ENCODE measurements at places on chromosomes 5 and 9.
A peak's percentile ranks its signal among the peaks of the same experiment; 100 is the strongest.

- peak; percentile 41 for DNase-seq
These were observed 19.3 kb downstream of the ORM2 start for GRCh38 chr9:114348906-114349482.

- DNase-seq: no peak
These were observed 17.6 kb downstream of the CWC27 start for GRCh38 chr5:64786372-64786771.

GRCh38 chr9:1453636-1454035 lies 403.5 kb downstream of the DMRT2 start:
- no peak for DNase-seq

- DNase-seq: no peak
These were observed 548.9 kb downstream of the HINT1 start for GRCh38 chr5:130616161-130616560.

DNA sequence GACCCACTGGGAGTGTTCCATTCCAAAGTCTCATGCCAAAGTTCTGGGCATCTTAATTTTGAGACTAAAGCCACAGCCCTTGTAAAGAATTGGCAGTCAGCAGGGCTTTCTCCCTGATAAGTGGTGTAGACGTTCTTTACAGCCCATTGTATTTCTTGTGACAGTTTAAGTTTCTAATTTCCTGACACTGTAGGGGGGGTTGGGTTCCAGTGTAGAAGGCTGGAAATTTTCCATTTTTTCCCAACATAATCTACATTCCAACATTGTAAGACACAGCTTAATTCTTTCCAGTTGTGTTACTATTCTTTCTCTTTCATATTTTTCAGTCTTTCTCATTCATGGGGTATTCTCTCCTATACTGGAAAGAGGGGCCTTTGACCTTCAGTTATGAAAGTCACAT lies 121.1 kb downstream of the FBXL7 start:
- no peak for DNase-seq

GRCh38 chr5:159240301-159240870 lies 22.7 kb upstream of the UBLCP1 start:
- DNase-seq: no peak

- no peak for DNase-seq
These were observed 168.8 kb downstream of the DROSHA start for GRCh38 chr5:31362931-31363568.

DNA sequence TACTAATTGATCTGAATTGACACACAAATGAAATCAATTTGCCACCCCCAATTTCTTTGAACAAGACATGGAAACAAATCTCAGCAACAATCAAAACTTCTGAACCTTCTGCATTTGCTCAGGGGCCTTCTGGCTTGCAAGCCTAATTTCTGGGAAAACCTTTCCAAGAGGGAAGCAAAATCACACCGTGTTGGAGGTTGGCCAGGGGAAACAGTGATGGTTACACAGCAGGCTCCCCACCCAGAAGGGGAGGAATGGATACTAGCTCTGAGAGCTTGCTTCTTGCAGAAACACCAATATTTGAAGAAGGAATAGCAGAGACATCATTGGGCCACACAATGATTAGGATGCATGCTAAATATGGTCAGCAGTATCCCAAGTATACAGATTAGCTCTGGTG lies 488.6 kb upstream of the TRPC7 start:
- no peak for DNase-seq

DNA sequence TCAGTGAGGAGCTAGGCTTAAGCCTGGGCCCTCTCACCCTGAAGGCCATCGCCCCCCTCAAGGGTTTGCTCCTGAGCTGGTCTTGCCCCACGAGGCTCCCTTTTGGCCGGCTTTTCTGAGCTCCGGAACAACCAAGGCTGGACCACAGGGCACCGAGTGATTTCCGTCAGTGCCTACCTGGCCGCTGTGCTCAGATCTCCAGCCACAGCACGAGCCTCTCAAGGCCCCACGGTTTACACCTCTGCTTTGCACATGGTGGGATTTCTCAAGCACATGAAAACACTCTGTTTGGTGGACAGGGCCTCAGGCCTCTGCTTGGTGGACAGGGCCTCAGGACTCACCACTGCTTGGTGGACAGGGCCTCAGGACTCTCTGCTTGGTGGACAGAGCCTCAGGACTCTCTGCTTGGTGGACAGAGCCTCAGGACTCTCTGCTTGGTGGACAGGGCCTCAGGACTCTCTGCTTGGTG lies 15.8 kb downstream of the CLPTM1L start:
- no peak for DNase-seq

DNA sequence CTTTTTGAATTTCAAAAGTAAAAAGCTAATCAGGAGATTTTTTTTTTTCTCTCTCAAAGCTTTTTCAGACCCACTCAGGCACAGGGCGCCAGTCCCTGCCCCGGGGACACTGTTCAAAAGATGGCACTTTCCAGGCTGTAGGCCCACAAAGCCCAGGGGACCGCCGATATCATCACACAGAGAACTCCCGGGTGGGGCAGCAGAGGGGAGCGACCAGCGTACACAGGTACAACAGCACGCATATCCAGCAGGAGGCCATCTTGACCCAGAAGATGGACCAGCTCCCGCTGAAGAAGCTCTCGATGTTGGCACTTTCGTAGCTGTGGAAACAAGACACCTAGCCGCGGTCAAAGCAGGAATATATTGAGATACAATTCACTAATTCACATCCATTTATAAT lies 108.3 kb downstream of the THBS4 start:
- DNase-seq: no peak

- no peak for DNase-seq
These were observed 2.5 kb downstream of the TGFBR1 start for GRCh38 chr9:99107421-99107820.

DNA sequence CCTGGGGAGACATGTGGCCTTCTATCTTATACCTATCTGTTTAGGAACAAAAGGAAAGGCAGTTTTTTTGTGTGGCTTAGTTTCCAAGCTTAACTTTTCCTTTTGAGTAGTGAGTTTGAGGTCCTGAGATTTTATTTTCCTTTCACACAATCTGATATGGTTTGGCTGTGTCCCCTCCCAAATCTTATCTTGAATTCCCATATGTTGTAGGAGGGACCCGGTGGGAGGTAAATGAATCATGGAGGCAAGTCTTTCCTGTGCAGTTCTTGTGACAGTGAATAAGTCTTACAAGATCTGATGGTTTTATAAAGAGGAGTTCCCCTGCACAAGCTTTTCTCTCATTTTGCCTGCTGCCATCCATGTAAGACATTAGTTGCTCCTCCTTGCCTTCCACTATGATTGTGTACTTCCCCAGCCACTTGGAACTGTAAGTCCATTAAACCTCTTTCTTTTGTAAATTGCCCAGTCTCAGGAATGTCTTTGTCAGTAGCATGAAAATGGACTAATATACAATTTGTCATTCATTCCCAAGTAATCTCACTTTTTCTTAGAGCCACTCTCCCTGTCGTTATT lies 4.7 kb upstream of the CLTB start:
- DNase-seq: no peak

DNA sequence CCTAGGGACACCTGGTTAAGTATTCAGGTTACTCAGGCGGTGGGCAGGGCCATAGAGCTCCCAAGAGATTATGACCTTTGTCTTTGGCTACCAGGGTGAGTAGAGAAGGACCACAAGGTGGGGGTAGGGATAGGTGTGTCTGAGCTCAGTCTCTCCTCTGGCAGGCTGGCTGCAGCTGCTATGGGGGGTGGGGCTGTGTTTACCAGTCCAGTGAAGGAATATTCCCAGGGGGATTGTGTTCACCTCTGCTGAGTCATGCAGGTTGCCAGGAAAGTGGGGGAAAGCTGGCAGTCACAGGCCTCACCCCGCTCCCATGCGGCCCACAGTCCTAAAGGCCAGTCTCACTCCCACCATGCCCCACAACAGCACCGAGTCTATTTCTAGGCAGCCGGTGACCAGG lies 53.6 kb upstream of the POU5F2 start:
- no peak for DNase-seq

DNA sequence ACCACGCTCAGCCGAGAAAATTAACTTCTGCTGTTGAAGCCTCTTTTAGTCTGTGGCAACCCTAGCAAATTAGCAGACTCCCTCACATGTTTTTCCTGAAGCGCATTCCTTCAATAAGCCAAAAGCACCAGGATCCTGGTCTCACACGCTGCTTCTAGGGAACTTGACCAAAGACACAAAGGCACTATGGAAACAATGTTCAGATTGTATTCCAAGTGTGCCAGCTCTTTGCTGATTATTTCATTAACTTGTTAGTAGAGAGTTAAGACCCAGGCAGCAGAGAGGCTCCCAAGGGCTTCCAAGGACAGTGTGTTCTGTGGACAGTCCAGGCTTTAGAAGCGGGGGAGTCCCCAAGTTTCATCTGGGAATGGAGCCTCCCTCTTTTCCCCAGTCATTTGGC lies 94.4 kb upstream of the BASP1 start:
- no peak for DNase-seq

DNA sequence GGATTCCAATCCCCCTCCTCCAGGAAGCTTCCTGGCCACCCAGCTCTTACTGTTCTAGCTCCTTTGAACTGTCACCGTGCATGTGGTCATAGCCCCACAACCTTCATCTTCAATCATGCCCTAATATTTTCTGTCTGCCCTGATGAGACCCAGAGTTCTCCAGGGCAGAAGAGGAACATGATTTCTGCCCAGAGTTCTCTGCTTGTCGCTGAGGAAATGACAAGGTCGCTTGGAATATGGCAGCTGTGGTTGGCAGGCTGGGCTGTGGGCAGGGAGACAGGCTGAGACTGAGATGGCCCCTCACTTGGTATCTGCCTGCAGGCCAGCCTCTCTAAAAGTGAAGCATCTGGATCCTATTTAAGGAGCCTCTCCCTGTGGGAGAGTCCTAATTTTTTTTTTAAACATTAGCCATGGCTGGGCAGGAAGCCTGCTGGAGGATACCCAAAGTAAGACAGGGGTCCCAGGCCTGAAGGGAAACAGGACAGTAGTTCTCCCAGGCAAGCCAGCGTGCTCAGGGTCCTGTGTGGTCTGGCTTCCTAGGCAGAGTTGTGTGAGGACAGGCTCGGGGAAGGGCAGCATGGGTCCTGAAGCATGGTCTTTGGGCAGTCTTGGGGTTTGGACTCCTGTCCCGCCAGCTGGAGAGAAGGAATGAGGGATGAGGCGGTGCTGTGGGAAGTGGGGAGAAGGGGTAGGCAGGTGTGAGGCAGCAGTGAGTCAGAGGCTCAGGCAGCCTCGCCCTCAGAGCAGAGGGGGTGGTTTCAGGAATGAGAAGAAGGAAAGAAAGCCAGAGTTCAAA lies 242.1 kb downstream of the FSTL4 start:
- DNase-seq: no peak

GRCh38 chr5:68374796-68375518 lies 159.4 kb downstream of the PIK3R1 start:
- no peak for DNase-seq

GRCh38 chr5:157575381-157576020 lies at the start of gene ADAM19:
Gene ADAM19, minus strand, starts transcription at chr5:157575775. Its CDS starts 79 bp downstream, at chr5:157575696.
- DNase-seq: peak; percentile 25

DNA sequence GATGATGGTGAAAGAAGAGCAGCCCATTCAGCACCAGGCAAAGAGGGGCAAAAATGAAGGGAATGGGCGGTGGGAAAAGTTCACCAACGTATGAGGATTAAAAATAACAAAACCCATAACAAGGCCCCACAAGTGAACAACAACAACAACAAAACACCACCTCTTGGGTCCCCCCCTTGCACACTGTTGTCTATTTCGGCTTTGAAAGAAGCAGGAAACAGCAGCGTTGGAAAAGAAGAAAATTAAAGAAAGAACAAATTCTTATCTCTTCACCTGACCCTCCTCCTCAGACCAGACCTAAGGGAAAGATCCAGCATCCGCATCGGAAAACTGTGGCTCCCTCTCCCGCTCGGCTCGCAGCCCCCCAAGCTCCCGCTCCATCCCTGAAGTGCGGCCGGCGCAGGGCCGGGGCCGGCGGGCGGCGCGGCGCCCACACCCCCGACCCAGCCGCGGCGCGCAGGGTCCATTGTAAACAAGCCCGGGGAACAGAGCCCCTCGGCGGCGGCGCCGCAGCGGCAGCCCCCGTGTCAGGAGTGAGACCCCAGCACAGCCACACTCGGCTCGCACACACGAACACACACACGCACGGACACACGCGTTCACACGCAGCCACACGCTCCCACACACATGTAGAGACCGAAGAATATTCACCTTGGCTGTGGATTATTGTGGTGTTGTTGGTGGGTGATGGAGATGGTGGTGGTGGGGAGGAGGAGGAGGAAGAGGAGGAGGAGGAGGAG lies 535 bp downstream of the RFX3 start:
- DNase-seq: no peak

- DNase-seq: no peak
These were observed 1.1 kb upstream of the SMC2 start for GRCh38 chr9:104092875-104093600.

- DNase-seq: no peak
These were observed 36.3 kb upstream of the EBF1 start for GRCh38 chr5:159135896-159136531.

DNA sequence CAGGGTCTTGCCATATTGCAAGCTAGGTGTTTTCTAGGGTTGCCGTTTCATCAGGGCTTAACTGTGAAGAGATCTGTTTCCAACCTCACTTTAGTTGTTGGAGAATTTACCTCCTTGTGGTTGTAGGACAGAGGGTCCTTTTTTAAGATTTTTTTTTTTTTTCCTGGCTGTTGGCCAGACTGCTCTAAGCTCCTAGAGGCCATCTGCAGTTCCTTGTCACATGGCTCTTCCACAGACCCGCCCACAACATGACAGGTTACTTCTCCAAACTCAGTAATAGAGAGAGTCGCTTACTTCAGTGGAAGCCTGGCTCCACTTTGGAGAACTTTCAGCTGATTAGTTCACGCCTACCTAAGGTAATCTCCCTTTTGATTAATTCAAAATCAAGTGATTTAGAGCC lies 543.7 kb downstream of the DMRTA1 start:
- DNase-seq: no peak

- no peak for DNase-seq
These were observed 100.0 kb upstream of the IL6ST start for GRCh38 chr5:56094579-56095361.

- no peak for DNase-seq
These were observed 134.6 kb upstream of the ADRA1B start for GRCh38 chr5:159781626-159782157.

- no peak for DNase-seq
These were observed 136.6 kb upstream of the OR13F1 start for GRCh38 chr9:104367507-104367906.

- no peak for DNase-seq
These were observed 162.9 kb downstream of the NTRK2 start for GRCh38 chr9:84832453-84832852.

- no peak for DNase-seq
These were observed 135.3 kb upstream of the WWC1 start for GRCh38 chr5:168156170-168156569.

GRCh38 chr9:131578021-131578420 lies 32.7 kb downstream of the PRRT1B start:
- DNase-seq: no peak
